ENCODE measurements at places on chromosomes 1 and 21. TPM values are rescaled to one million over a fixed set of nuclear protein-coding genes. Genes with fewer than 3 reads are reported as not detected.

- peaks cover 2% of the 10 kb centered on the region for H3K36me3 ChIP-seq
- no peaks in the 10 kb centered on the region for H3K27me3 ChIP-seq
- H3K4me3 ChIP-seq, result no peak overlapping the region
- peaks cover 5% of the 10 kb centered on the region for H3K4me1 ChIP-seq
These were observed 29.9 kb downstream of the PIK3C2B start for GRCh38 chr1:204464701-204465100.

ARHGEF16 gene
- total RNA-seq, result 39.3 TPM

- no peak overlapping the region for H3K27ac ChIP-seq
- H3K27me3 ChIP-seq, result no peaks in the 10 kb centered on the region
- no peaks in the 10 kb centered on the region for H3K4me1 ChIP-seq
- H3K4me3 ChIP-seq, result no peak overlapping the region
These were observed 4.7 kb upstream of the PSMB2 start for GRCh38 chr1:35646043-35646442.

SEMA4A gene
- total RNA-seq, result 45.9 TPM

TRNAU1AP gene
- total RNA-seq, result 30.2 TPM

GRCh38 chr1:84883286-84883685 is 9.7 kb downstream of the LPAR3 start:
- no peak overlapping the region for H3K4me3 ChIP-seq
- DNase-seq, result no peak
- no peaks in the 10 kb centered on the region for H3K4me1 ChIP-seq

DNA sequence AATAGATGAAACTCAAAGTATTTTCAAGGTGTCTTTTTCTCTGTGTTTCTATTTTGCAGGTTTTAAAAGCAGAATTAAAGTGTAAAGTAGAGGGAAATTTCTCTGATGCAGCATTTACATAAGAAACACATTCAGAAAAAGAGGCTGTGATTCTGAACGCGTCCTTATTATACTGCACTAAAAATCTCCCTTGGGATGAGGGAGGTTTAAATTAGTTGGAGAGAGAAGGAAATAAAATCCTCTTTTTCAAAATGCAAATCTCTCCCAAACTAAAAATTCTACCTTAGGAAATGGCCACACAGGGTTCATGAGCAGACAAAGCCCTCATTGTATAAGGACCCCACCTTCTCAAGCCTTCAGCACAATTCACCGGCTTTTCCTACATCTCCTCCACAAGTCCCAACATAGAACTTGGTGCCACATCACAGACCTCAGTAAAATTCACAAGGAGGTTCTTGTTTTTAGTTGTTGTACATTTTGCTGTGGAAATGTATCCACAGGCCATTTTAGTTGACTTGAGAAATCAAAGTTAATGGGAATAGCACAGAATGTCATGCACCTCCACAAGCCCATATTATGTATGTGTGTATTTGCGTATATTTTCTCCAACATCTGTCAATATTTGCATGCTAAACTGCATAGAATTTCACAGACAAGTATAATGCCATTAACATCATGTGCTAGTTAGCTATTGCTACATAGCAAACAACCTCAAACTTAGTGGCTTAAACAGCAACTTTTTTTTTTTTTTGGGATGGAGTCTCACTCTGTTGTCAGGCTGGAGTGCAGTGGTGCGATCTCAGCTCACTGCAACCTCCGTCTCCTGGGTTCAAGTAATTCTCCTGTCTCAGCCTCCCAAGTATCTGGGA is 59.8 kb downstream of the MAB21L3 start:
- no peak overlapping the region for H3K4me3 ChIP-seq
- peaks cover 13% of the 10 kb centered on the region for H3K4me1 ChIP-seq
- no peaks in the 10 kb centered on the region for H3K27me3 ChIP-seq
- H3K36me3 ChIP-seq, result no peaks in the 10 kb centered on the region
- DNase-seq, result no peak
- no peak overlapping the region for H3K27ac ChIP-seq

DYNLT4 gene
- total RNA-seq, result 1.2 TPM

DNA sequence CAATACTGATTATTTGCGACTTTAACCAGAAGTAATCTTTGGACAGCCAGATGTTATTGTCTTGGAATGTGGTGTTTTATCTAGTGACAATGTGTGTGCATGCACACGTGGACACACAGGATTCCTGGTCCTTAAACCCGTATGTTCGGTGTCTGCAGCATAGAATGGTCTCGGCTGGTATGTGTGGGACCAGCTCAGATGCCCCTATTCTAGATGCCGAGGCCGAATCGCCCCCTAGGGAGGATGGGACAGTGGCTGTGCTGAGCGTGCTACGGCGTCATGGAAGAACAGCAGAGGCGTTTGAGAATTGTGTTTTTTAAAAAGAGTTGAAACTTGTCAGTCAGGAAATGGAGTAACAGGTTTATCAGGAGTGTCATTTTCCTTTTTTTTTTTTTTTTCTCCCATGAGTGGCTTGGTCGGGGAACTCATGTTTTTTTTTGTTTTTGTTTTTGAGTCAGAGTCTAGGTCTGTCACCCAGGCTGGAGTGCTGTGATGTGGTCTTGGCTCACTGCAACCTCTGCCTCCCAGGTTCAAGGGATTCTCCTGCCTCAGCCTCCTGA is 30.1 kb downstream of the SKI start:
- DNase-seq, result peak; percentile 46
- no peak overlapping the region for H3K27ac ChIP-seq
- H3K36me3 ChIP-seq, result no peaks in the 10 kb centered on the region
- no peaks in the 10 kb centered on the region for H3K27me3 ChIP-seq
- no peaks in the 10 kb centered on the region for H3K4me1 ChIP-seq
- H3K4me3 ChIP-seq, result no peak overlapping the region

CD46 gene
- total RNA-seq, result 269 TPM

CD84 gene
- 17.5 TPM for total RNA-seq

ACTL8 gene
- not detected for total RNA-seq

- H3K27ac ChIP-seq, result no peak overlapping the region
- DNase-seq, result no peak
- no peaks in the 10 kb centered on the region for H3K4me1 ChIP-seq
- H3K4me3 ChIP-seq, result no peak overlapping the region
- H3K36me3 ChIP-seq, result no peaks in the 10 kb centered on the region
These were observed 163.3 kb downstream of the NRIP1 start for GRCh38 chr21:14901482-14901958.

Measured in kidney (tissue), 22 donors.